CD4-positive, alpha-beta T cell treated with Interleukin-2 at 100 ng/mL for 4 hours (primary cell): ENCODE measurements at places on chromosomes 16 and 17.

DNA sequence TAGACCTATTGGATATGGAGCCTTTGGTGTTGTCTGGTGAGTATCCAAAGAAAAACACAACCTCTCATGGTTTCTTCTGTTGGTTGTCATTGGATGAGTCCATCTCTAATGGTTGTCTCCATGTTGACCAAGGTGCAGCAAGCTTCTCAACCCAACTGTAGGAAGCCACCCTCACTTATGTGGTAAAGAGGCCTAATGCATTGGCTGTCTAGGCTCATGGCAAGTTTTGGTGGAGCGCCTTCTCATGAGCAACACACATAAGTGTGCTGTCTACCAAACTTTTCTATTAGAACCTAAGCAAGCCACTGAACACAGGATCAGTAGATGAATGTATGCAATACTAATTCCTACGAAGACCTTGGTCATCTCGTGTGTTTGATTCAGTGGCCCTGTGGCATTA is 819 bp downstream of the NLK start:
- DNase-seq: no peak

GRCh38 chr17:44351961-44352827 is 7.1 kb downstream of the GRN start:
- DNase-seq: no peak

GRCh38 chr17:7416323-7416722 is 3.8 kb upstream of the SPEM1 start:
- DNase-seq: no peak

DNA sequence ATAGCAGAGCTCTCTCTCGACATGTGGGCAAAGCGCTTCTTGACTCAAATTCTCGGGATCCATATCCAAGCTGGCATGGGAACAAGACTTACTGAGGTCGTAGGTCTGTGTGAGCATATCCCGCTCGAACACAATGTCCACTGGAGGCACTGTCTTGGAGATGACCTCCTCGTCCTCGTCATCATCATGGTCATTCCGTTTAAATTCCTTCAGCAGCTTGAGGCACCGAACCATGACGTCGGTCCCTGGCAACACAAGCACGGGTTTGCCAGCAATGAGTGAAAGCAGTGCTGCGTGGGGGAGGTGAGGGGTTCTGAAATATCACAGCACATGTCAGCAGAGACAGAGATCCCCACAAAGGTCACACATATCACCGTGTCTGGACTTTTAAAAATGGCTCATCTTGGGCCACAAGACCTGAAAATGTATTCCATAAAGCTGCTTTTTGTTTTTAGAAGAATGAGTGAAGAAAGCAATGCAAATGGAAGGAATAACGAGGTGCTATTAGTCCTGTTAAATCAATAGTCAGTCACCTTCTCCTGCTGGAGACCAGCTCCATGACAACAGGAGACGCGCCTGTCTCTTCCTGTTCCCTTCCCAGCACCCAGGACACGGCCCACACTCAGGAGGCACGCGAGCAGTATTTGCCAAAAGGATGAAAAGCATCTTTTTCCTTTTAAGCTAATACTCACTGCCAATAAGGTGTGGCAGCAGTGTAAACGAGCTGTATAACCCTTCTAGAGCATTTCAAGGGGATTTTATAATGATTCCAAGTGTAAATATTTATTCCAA is 37.9 kb downstream of the GTF3C1 start:
- no peak for DNase-seq

GRCh38 chr16:35146031-35146710 is 1686.8 kb downstream of the TP53TG3F start:
- no peak for DNase-seq

DNA sequence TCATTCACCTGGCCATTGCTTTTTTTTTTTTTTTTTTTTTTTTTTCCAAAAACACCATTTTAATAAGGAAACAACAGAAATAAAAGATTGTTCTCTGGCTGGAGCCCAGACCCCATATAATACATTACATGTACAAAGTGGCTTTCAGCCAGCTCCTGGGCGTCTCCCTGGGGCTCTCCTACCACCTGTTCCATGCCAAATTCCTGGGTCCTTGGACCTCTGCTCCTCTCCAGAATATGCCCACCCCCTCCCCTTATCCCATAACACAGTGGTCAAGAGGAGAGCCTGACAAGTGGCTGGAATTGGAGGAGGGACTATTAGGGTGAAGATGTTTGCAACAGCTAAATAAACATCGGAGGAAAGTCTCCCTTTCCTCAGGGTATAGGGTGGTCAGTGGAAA is 3.6 kb upstream of the PHF12 start:
- DNase-seq: no peak

- DNase-seq: no peak
These were observed 8.6 kb upstream of the AKTIP start for GRCh38 chr16:53511403-53512280.

DNA sequence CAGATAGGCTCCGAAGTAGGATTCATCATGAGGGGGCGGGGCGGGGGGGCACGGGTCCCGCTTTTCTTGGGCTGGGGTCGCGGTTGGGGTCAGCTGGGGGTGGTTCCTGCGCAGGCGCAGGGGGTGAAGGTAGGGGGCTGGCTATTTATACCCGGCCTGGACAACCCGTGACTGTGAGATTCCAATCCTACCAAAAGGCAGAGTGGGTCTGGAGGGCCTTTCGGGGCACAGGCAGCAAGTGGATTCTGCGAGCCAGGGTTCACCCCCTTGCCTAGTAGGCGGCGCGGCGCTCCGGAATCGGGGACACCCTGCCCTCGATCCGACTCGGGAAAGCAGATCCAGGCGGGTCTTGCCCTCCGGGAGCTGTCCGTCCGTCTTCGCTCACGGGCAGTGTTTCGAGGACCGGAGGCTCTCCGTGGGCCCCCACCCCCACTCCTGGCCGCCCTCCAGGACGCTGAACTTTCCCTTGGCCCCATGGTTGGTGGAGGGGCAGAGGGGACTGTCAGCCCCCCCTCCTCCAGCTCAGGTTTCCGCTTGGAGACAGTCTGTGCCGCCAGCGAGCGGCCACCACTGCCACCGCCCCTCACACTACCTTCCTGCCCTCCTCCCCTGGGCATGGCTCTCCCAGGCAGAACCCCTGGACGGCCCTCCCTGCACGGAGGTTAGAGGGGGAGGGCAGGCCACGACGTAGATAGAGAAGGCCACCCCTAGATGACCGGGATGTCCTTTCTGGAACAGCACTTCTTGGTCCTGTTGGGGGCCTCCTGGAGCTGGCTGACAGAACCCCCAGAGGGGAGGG is 634 bp downstream of the SLC2A4 start:
- DNase-seq: no peak

DNA sequence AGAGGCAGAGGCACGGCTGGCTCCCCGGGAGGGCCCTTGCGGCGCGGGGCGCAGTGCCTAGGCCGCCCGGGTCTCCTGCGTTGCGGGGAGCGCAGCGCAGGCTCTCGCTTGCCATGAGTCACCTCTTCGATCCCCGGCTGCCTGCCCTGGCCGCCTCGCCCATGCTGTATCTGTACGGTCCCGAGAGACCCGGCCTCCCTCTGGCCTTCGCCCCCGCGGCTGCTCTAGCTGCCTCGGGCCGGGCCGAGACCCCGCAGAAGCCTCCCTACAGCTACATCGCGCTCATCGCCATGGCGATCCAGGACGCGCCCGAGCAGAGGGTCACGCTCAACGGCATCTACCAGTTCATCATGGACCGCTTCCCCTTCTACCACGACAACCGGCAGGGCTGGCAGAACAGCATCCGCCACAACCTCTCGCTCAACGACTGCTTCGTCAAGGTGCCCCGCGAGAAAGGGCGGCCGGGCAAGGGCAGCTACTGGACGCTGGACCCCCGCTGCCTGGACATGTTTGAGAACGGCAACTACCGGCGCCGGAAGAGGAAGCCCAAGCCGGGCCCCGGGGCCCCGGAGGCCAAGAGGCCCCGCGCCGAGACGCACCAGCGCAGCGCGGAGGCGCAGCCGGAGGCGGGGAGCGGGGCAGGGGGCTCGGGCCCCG is 390 bp downstream of the FOXL1 start:
- DNase-seq: no peak

DNA sequence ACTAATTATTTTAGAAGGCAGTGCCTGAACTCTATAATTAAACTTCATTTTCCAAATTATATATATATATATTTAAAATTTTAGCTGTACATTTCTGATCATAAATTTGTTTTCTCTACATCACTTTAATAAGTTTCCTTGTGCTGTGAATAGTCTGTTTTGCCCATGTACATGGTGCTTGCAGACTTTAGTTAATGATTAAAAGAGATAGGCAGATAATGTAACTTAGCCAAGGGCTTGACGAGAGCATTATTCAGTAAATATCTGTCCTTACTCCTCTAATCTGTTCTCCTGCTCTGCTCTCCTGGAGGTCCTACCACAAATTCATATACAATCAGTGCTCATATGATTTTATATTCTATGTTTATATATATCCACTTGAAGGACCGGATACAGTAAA is 595.2 kb upstream of the KIF2B start:
- no peak for DNase-seq

DNA sequence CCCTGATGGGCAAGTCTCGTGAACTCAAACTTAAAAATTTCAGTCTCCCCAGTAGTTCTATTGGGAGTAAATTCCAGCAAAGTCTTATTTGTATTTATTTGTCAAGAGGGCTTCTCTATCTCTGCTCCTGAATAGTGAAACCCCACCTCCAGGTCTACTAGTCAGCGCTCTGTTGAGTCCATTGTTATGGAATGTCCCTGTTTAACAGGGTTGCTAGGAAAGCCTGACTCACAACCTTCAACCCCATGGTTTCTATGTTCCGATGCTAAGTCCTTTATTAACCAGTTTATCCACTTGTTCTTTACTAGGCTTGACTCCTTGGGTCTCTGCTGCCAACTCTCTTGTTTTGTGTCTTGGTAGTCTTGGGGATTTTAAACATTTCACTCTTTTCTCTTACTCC is 250.7 kb upstream of the MYOCD start:
- DNase-seq: no peak

- no peak for DNase-seq
These were observed 34.5 kb downstream of the FAM222B start for GRCh38 chr17:28807925-28808634.

DNA sequence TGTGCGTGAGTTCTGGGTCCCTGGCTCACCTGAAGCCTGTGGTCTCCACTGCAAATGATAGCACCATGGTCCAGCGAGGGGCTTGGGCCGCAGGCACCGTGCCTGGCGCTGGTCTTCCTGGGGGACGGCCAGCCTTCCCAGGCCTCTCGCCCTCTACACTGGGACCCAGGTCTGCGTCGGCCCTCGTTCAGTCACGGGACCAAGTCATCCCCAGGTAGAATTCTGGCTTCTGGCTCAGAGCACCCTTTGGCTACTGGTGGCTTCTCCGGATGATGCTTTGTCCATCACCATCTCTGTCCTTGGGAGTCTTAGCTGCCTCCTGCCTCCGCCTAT is 20.4 kb downstream of the CRAMP1 start:
- DNase-seq: no peak

DNA sequence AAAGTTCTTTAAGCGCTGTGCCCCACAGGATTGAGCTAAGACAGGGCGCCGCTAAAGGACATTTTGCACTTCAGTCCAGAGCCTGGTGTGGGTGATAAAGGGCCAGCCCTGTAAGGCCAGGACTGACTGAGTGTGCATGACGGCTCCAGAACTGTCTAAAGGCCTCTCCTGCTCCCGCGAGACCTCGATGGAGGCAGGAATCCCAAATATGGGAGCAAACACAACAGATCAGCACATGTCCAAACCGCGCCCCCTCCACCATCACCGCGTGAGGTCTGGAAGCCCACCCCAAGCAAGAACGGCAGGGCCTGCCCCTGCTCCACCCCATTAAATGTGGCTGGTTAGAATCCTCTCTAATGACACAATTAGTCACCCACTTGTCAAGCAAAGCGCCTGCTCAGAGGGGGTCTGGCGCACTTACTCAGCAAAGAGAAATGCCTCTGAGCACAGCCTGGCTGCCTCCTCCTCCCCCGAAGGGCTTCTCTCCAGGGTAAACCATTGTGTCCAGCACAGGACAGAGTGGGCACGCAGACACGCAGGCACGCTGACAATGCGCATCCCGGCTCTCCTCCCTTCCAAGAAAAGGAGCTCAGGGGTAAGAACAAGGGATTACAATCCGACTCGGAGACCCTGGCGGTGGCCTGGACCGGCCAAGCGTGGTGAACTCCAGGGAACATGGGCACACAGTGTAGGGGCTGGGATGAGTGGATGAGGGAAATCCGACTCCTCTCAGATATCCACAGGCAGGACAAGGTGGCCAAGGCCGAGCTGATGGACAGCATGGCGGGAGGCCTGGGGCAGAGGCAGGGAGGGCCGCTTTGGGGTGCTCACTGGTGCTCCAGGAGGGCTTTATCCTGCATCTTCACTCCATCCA is 1.5 kb downstream of the MXRA7 start:
- DNase-seq: no peak

- peak; percentile 82 for DNase-seq
These were observed 75.3 kb upstream of the AMZ2 start for GRCh38 chr17:68172461-68172954.

DNA sequence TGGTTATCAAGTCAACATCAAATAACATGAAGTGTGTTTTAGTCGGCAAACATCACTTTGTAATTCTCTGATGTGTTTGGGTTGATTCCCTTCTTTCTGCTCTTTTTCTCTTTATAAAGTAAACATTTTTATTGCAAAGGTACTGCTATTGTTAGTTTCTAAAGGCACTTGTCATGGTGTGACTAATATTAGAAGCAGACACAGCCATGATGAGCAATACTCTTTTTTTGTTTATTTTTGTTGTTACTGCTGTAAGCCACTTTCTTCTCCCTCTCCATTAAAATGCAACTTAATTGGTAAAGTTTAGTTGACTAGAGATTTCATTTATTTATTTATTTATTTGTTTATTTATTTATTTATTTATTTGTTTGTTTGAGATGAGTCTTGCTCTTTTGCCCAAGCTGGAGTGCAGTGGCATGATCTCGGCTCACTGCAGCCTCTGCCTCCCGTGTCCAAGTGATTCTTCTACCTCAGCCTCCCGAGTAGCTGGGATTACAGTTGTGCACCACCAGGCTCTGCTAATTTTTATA is 424.7 kb downstream of the WWOX start:
- DNase-seq: no peak

- no peak for DNase-seq
These were observed 13.1 kb upstream of the SEZ6 start for GRCh38 chr17:29018788-29019474.

- no peak for DNase-seq
These were observed 79.5 kb downstream of the ANKRD11 start for GRCh38 chr16:89410794-89411309.

GRCh38 chr16:82007189-82007588 is 4.1 kb downstream of the SDR42E1 start:
- no peak for DNase-seq

DNA sequence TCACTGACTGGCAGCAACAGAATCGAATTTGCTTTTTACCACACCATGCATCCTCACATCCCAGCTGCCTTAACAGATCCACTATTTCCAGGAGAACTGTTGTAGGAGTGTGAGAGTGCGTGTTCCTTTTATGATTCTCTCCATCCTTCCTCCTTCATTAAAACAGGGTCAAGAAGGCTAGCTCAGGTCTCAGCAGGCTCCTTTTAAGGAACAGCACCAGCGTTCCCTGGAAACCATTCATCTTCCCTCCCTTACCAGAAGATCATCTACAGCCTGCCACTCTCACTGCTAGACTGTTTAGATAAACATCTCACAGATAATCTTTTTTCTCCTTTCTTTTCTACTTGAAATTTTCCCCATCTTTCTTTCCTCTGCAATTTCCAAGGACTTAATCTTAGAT is 1531.9 kb upstream of the CDH8 start:
- no peak for DNase-seq

- DNase-seq: no peak
These were observed 79.9 kb downstream of the PLXDC1 start for GRCh38 chr17:39071573-39071972.

GRCh38 chr17:76492989-76493501 is 8.2 kb downstream of the RHBDF2 start:
- peak; percentile 38 for DNase-seq

- DNase-seq: no peak
These were observed 7.7 kb downstream of the WFDC1 start for GRCh38 chr16:84302111-84302954.

- no peak for DNase-seq
These were observed 2.9 kb downstream of the SLC13A5 start for GRCh38 chr17:6710317-6710716.
